ENCODE measurements at places on chromosomes 7 and 10.
A peak's percentile ranks its signal among the peaks of the same experiment; 100 is the strongest.

- peak; percentile 63 for DNase-seq
These were observed 9.3 kb downstream of the ADAP1 start for GRCh38 chr7:945147-945555.

GRCh38 chr7:33716581-33717477 lies 188.5 kb upstream of the BMPER start:
- DNase-seq = no peak

GRCh38 chr7:132024290-132024689 lies 467.9 kb upstream of the PODXL start:
- no peak for DNase-seq

DNA sequence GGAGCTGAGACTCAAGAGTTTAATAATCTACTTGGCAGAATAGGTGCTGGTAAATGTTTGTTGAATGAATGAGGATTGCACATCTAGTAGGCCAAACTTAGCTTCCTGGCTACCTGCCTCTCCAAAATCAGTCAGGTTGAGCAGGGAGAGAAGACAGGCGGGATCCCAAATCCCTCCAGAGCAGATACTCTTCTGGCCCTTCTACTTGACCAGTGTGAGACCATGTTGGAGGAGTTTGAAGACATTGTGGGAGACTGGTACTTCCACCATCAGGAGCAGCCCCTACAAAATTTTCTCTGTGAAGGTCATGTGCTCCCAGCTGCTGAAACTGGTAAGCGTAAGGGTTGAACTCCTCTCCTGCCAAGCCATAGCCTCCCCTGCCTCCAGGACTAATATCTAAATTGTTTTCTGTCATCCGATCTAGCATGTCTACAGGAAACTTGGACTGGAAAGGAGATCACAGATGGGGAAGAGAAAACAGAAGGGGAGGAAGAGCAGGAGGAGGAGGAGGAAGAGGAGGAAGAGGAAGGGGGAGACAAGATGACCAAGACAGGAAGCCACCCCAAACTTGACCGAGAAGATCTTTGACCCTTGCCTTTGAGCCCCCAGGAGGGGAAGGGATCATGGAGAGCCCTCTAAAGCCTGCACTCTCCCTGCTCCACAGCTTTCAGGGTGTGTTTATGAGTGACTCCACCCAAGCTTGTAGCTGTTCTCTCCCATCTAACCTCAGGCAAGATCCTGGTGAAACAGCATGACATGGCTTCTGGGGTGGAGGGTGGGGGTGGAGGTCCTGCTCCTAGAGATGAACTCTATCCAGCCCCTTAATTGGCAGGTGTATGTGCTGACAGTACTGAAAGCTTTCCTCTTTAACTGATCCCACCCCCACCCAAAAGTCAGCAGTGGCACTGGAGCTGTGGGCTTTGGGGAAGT lies 2.2 kb upstream of the MBLAC1 start:
- no peak for DNase-seq

GRCh38 chr10:108374991-108375390 lies 1210.5 kb upstream of the SORCS1 start:
- DNase-seq = no peak

- no peak for DNase-seq
These were observed 66.7 kb upstream of the NEUROD6 start for GRCh38 chr7:31407178-31407676.

DNA sequence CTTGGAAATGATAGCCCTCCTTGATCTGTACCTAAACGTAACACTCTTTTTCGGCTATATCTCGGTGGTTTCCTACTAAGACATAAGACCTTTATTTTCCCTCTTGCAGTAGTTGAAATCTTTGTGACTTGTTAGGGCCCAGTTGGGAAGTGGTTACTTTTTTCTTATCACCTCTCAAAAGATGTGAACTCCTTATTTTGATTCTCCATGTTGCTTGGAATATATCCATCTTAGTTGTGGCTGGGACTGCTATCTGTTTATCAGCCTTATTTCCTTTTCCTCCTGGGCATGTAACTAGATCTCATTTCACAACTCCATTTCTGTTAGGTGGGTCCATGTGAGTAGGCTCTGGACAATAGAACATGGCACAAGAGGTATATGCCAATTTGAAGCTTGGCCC lies 4.1 kb upstream of the CPED1 start:
- DNase-seq = no peak

DNA sequence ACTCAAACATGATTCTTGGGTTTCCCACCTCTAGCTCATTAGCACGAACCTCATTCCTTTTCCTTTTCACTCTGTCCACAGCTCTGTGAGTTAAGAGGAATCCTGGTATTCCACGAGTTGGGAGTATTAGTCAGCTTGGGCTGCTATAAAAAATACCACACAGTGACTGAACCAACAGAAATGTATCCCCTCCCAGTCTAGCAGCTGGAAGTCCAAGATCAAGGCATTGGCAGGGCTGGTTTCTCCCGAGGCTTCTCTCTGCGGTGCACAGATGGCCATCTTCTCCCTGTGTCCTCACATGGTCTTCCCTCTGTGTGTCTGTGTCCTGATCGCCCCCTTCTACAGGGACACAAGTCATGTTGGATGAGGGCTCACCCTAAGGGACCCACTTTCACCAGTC lies 261.6 kb downstream of the TNS3 start:
- DNase-seq = peak; percentile 26

GRCh38 chr7:63077841-63078240 lies 920.8 kb upstream of the ZNF722 start:
- no peak for DNase-seq

GRCh38 chr7:130350945-130351790 lies 6.6 kb downstream of the CPA5 start:
- peak; percentile 79 for DNase-seq
